Stimulated activated CD8-positive, alpha-beta memory T cell treated with anti-CD3 and anti-CD28 coated beads, Interleukin-7, amount 100 ng/mL, for 1 hour (primary cell): ENCODE measurements at places on chromosomes 12 and 14.

GRCh38 chr12:120760349-120761254 lies 35.0 kb downstream of the ACADS start:
- no peak for DNase-seq

DNA sequence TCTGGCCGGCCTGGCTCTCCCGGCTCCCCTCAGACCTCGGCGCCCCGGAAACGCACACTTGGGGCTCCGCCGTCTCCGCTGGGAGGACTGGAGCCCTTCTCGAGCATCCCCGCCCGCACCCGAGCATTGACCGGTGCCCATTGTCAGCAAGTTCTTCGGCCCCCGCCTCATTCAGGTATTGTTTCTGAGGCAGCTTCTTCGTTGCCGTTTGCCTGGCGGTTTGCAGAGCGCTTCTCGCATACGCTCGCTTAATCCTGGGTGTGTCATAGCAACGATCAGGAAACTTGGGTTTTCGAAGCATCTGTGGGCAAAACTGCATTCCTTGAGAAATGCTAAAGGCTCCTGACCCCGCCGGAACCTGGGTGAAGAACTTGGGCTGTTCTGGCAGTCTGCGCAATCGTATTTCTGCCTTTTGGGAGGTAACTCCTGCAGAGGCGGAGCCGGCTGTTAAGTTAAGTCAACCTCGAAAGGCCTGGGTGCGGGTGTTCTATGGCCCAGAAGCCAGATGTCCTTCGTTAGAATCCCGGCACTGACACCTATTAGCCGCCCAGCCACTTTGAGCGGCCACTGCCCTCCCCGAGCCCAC lies 518 bp downstream of the GSKIP start:
- DNase-seq: no peak

- no peak for DNase-seq
These were observed 54.6 kb upstream of the ATF7IP start for GRCh38 chr12:14310866-14311265.

GRCh38 chr14:70770490-70770889 lies 38.8 kb downstream of the MAP3K9 start:
- no peak for DNase-seq

DNA sequence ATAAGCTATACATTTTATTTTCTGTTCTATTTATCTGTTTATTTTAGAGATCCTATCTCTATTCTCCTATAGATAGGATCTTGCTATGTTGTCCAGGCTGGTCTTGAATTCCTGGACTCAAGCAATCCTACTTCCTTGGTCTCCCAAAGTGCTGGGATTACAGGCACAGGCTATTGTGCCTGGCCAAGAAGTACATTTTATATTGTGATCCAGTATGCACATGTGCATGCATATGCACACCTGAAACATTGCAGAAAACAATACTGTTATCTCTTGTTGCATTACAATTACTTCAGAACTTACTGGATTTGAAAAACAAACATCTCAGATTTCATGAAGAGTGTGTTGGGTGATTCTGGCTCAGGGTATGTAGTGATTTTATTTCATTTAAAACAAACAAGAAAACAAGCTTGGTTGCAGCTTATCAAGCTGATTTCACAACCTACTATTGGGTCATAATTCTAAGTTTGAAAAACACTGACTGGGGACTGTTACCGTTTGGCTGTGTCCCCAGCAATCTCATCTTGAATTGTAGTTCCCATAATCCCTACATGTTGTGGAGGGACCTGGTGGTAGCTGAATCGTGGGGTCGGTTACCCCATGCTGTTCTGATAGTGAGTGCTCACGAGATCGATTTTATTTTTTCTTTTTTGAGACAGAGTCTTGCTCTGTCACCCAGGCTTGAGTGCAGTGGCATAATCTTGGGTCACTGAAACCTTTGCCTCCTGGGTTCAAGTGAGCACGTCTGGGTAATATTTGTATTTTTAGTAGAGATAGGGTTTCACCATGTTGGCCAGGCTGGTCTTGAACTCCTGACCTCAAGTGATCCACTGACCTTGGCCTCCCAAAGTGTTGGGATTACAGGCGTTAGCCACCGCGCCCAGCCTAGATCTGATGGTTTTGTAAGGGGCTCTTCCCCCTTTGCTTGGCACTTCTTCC lies 31.3 kb downstream of the ERC1 start:
- no peak for DNase-seq

GRCh38 chr12:2094597-2094996 lies 41.8 kb downstream of the CACNA1C start:
- no peak for DNase-seq

GRCh38 chr12:29389295-29389919 lies 8.4 kb upstream of the ERGIC2 start:
- no peak for DNase-seq

GRCh38 chr12:19771858-19772257 lies 332.6 kb downstream of the AEBP2 start:
- no peak for DNase-seq

GRCh38 chr12:102680304-102680703 lies 199.9 kb upstream of the IGF1 start:
- DNase-seq: no peak

GRCh38 chr12:121839993-121840761 lies 18.5 kb downstream of the HPD start:
- no peak for DNase-seq

DNA sequence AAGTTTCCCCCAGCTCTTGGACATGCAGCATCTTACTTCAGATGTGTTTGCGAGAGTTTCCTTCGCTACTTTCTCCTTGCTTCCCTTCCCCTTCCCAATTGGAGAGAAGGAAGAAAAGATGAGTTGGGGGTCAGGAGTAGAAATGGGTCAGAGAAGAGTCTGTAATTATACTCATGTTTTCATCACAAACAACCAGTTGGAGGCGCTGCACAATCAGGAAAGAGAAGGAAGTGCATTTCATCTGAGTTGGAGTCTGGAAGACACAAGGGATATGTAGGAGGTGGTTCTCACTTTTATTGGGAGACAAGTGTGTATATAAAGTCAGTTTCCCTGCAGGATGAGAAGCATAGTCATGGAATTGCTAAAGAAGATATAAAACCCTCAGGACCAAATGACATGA lies 31.3 kb upstream of the VSX2 start:
- DNase-seq: no peak

DNA sequence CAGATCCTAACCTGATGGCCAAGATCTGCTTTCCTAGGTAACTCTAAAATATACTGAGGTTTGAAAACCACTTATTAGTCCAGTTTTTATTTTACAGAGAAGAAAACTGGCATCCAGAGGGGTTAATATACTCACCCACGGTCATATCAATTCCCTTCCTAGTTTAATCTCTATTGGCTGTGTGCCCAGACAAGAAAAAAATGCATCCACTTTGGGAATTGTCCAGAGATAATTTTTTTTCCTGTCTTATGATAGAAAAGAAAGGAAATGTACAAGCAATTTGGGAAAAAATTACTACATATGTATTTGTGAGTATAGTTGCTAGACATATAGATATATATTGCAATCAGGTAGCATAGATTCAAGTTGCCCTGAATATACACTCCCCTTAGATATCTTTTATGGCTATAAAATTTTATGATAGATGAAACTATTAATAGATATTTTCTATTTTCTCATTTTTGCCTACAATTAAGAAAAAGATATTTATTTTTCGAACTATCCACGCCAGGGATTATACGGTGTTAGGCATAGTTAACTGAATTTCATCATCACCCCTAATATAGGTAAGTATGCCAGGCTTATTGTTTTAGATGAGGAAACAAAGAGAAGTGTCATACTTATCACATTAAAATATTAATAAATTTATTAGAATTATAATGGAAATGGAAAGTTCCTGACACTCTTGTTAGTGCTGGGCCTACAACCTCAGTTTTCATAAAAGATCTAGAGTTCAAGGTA lies 100.5 kb upstream of the SLC38A2 start:
- DNase-seq: no peak

GRCh38 chr12:129163861-129164260 lies 310.6 kb downstream of the GLT1D1 start:
- DNase-seq: no peak

GRCh38 chr14:98704441-98704840 lies 567.6 kb downstream of the BCL11B start:
- DNase-seq: peak; percentile 6

- DNase-seq: no peak
These were observed 43.1 kb downstream of the DIO3 start for GRCh38 chr14:101604228-101604934.

DNA sequence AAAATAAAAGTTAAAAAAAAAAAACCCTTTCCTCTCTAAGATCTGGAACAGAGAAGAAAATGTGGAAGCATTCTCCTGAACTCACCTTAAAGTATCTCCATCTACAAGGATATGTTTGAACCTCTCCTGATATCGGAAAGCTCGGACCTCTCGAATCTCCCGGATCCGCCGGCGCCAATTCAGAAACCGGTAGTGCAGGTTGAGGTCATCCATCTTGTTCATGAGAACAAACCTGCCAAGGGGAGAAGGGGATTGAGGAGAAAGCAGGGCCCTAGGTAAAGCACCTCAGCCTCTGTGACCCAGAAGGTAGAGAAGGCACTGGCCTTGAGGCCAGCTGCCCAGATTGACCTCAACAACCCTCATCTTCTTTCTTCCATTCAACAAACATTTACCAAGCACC lies 2.2 kb downstream of the SPRYD3 start:
- no peak for DNase-seq

DNA sequence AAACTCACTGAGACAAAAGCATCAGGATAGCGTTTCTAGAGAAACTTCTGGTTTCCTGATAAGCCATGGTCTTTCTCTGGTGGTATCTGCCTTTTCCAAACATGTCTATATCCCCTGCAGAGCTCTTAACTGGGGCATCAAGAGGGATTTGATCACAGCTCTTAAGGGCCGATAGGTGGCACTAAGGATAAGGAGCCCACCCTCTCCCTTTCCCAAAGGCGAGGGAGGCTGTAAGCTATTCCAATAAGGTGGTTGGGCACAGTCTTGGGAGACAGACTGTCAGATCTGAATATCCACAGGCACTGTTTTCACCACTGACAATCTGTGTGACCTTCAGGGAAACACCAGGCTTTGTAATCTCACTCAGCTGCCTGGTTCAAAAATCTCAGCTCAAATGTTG lies 206.0 kb downstream of the ADGRD1 start:
- DNase-seq: no peak

DNA sequence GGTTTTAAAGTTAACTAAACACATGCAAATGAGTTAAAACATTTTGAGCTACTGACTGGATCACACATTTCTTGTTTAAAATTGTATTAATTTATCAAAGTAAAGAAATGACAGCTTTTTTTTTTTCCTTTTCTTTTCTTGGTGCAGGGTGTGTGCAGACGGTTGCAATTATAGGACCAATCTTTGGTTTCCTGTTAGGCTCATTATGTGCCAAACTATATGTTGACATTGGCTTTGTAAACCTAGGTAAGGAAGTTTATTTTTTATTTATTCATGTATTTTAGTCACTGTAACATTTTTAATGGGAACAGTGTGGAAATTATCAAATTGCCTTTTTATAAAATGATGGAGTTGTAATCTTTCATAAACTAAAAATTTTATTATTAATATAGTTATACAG lies 21.9 kb downstream of the SLCO1C1 start:
- no peak for DNase-seq

DNA sequence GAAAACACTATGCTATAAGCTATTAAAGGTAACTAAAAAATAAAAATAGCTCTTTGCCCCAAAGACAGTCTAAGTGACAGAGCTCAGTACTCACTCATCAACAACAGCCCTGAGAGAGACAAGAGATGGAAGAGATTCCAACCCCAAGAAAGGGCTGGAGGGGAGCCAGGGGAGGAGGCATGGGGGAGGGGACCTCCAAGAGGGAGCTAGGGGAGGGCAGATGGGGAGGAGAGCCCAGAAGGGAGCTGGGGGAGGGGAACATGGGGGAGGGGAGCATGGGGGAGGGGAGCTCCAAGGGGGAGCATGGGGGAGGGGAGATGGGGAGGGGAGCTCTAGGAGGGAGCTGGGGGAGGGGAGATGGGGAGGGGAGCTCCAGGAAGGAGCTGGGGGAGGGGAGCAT lies 7.7 kb downstream of the SSH1 start:
- DNase-seq: no peak

- no peak for DNase-seq
These were observed 105.6 kb downstream of the DPF3 start for GRCh38 chr14:72788255-72788654.

DNA sequence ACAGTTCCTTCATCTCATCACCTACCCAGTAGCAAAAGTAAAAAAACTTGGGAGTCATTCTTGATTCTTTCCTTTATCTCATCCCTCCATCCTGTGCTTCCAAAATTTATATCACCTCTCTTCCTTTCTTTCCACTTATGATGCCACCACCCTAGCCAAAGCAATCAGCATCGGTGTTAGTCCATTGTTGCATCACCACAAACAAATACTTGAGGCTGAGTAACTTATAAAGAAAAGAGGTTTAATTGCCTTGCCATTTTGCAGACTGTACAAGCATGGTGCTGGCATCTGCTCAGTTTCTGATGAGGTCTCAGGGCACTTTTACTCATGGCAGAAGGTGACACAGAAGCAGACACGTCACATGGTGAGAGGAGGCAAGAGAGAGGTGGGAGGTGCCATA lies 19.8 kb upstream of the CATSPERB start:
- DNase-seq: no peak

GRCh38 chr12:94025756-94026155 lies 122.6 kb upstream of the PLXNC1 start:
- DNase-seq: no peak

DNA sequence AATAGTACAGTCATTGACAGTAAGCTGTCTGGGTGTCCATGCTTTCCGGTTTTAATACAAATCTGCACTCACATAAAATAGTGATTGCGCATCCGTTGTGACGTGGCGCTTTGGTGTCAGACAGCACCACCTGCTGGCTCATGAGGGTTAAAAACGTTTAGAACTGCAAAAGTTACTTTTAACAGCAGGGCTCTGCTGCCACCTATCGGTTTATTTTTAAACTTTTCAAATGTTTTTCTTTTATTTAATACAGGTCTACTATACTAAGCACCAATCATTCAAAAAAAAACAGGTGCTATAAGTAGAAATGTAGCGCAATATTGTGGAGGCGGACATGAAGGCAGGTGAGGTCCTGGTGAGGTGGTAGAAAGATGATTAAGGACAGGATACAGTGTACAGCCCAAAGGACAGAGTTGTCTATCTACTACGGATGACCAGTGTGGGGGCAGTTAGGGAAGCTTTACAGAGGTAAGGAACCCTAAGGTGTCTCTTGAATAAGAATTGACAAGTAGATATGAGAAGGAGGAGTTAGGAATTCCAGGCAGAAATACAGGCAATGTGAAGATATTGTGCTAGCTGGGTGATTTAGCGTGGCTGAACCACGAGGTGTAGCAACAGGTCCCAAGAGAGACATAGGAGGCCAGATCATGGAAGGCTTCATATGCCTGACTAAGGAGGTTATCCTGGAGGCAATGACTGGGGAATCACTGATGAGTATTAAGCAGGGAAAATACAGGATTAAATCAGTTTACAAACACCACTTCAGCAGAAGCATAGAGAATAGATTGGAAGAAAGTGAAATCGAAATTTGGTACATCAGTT lies 91.5 kb upstream of the PRB2 start:
- peak; percentile 47 for DNase-seq

- DNase-seq: no peak
These were observed 892.2 kb downstream of the BCL11B start for GRCh38 chr14:98379830-98380229.

DNA sequence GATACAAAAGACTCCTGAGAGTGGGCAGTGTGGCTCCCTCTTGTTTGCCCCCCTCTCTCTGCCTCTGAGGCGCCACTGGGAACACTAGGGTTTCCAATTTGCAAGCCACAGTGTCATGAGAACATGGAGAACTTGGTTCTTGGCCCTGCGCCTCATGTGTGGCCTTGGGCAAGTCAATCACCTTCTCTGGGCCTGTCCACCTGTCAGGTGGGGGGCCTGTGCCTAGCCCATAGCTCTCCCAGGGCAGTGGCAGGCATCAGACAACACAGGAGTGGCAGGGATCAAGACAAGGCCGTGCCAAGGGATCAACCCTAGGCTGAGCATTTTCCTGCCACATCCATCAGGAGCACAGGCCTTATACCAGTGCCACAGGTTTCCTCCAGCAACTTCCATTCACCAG lies 185.3 kb downstream of the CALM1 start:
- DNase-seq: no peak
